Activated naive CD4-positive, alpha-beta T cell (primary cell): ENCODE measurements at places on chromosomes 2 and 18.

DNA sequence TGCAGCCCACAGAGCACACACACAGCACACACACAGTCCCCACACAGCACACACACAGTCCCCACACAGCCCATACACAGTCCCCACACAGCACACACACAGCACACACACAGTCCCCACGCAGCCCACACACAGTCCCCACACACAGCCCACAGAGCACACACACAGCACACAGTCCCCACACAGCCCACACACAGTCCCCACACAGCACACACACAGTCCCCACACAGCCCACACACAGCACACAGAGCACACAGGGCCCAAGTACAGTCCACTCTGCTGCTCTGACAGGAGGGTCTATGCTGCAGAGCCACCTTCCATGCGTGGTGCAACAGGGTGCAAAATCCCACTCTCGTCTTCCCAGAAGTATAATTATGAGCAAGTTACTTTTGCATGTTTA lies 240.5 kb upstream of the SALL3 start:
- DNase-seq, result no peak

DNA sequence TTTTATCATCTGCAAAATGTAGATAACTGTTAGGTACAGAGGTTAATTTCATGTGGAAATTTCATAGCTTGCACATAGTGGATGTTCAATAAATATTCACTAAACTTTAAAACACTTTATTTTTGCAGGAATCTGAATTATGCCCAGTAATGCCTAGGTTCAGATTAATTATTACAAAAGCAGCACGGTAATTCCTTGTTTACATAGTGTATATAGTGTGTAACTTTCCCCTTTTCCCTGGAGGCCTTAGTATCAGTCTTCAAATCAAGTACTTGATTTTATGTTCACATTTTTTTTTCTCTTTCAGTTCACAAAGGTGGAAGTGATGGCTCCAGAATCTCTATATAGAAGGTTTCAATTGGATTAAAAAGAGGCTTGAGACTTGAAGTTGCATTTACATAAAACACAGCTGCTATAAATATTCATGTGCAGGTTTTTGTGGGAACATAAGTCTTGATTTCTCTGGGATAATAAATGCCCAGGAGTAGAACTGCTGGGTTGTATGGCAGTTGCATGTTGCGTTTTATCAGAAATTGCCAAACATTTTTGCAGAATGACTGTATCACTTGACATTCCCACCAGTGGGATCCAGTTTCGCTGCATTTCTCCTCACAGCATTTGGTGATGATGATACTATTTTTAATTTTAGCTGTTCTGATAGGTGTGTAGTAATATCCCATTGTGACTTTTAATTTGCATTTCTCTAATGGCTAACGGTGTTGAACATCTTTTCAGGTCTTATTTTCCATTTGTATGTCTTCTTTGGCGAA lies 27.6 kb upstream of the LGALSL start:
- no peak for DNase-seq

GRCh38 chr2:82998781-82999180 lies 1460.3 kb downstream of the SUCLG1 start:
- DNase-seq, result no peak

GRCh38 chr18:35252466-35252865 lies 11.6 kb downstream of the ZNF397 start:
- no peak for DNase-seq

DNA sequence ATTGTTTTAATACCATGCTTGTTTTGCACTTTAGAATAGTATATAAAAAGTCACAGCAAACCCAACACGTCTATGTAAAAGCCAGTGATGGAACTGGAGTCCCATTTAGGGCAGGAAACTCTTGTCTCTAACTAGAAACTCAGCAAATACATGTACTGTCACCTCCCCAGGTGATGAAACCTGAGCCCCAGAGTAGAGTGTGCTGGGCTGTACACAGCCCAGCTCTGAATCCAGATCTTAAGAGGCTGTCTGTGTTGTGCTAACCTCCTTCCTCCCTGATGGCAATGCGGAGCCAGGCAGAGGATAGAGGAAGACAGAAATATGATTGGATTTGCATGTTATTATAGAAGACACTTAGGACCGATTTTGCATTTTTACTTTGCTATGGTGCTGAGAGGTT lies 317.5 kb upstream of the TRIB2 start:
- no peak for DNase-seq

- no peak for DNase-seq
Measured at GRCh38 chr18:65753520-65753919, 2.7 kb downstream of the CDH7 start.

DNA sequence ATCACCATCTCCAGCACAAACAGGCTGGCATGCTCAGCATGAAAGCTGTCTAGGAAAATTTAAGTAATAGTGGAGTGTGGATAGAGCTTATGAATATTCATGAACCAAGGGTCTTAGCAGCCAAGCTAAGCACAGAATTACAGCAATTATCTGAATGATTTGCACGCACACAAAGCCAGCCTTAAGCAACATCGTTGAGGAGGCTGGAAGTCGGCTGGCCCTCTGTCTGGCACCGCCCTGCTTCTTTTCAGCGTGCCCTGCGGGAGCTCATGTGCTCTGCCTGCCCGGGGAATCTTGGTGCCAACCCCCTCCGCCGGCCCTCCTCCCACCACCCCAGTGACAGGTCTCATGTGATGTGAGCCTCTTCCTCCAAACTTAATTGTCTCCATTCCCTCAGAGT lies 540.1 kb downstream of the CMPK2 start:
- DNase-seq, result no peak

DNA sequence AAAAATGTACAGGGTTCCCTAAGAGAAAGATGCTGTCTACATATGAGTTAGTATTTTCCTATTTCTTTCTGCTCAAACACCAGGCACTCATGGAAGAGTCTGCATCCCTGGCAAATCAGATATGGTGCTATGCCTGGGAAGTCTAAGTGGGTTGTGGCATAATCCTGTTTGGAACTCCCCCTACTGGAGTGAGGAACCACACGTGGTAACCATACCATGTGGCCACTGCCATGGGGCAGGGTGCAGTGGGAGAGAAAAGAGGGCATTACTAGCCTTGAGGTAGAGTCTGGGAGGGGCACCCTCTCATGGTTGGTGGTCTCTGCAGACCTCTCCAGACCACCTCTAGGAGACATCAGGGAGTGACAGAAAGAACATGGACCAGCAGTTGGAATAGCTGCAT lies 257.9 kb upstream of the ATP5MC3 start:
- no peak for DNase-seq

- no peak for DNase-seq
Measured at GRCh38 chr2:198890490-198890889, 567.2 kb downstream of the SATB2 start.

- DNase-seq, result no peak
Measured at GRCh38 chr18:74351354-74351753, 35.7 kb downstream of the C18orf63 start.

DNA sequence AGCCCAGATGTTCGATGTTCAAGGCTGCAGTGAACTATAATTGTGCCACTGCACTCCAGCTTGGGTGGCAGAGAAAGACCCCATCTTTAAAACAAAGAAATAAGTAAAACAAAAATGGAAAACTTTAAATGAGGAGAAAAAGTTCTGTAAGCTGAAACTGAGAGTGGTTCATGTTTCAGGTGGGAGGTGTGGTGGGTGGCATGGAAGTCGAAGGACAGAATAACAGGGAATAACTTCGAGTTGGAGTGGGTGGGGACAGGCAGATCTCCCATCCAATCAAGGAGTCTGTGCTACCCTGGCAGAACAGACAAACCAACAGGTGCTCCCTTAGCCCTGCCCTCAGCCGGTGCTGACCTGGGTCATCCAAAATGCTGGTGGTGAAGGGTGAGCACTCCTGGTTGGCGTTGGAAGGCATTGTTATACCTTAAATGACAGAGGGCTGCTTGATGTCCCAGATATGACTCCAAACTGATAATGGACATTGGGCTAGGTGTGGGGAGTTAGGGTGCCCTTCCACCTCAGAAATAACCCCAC lies 328.4 kb downstream of the DYSF start:
- DNase-seq, result no peak

GRCh38 chr18:54229421-54230059 lies 5.1 kb upstream of the MBD2 start:
- DNase-seq, result no peak

- no peak for DNase-seq
Measured at GRCh38 chr2:161096336-161096735, 63.9 kb upstream of the TANK start.

DNA sequence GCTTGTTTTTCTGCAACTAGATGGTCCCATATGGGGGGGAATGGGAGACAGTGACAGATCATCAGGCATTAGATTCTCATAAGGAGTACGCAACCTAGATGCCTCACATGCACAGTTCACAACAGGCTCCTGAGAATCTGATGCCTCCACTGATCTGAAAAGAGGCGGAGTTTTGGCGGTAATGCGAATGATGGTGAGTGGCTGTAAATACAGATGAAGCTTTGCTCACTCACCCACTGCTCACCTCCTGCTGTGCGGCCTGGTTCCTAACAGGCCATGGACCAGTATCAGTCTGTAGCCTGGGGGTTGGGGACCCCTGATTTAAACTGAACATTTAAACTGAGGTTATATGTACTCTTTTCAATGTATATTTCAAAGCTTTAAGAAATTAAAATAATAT lies 40.7 kb downstream of the SOS1 start:
- no peak for DNase-seq

DNA sequence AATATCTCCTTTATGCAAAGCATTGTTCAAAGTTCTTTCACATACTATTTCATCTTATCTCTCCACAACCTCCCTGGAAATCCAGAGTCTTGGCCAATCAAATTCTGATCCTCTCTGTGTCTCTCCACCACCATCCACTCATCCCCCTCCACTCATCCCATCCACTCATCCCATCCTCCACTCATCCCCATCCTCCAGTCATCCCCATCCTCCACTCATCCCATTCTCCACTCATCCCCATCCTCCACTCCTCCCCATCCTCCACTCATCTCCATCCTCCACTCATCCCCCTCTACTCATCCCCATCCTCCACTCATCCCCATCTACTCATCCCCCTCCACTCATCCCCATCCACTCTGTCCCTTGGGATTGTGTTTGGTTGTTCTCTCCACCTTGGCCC lies 101.1 kb downstream of the BCL2 start:
- DNase-seq, result no peak

DNA sequence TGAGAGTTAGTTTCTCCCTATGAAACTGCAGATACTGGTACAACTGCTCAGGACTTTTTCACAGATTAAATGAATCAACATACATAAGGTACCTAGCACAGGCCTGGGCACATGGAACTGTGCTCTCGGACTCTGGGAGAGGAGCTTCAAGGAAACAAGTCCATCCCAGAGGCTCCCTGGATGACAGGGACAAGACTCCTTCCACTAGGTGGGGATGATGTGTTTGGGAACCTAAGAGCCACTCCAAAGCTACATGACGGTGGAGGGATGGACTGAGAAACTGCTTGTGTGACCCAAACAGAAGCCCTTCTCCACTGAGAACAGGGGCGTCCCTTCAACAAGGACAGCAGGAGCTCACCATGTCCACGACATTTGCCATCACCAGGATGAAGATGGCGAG lies 37.1 kb downstream of the CENPO start:
- DNase-seq, result no peak

GRCh38 chr2:64601785-64602391 lies 51.8 kb downstream of the SERTAD2 start:
- no peak for DNase-seq

DNA sequence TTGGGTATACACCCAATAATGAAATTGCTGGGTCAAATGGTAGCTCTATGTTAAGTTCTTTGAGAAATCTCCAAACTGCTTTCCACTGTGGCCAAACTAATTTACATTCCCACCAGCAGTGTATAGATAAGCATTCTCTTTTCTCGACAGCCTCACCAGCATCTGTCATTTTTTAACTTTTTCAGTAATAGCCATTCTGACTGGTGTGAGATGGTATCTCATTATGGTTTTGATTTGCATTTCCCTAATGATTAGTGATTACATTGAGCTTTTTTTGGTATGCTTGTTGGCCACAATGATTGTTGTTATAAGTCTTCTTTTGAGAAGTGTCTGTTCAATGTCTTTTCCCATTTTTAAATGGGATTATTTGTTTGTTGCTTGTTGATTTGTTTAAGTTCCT lies 50.4 kb upstream of the EPAS1 start:
- DNase-seq, result no peak

- no peak for DNase-seq
Measured at GRCh38 chr2:24199968-24200590, 25.2 kb downstream of the FAM228A start.

DNA sequence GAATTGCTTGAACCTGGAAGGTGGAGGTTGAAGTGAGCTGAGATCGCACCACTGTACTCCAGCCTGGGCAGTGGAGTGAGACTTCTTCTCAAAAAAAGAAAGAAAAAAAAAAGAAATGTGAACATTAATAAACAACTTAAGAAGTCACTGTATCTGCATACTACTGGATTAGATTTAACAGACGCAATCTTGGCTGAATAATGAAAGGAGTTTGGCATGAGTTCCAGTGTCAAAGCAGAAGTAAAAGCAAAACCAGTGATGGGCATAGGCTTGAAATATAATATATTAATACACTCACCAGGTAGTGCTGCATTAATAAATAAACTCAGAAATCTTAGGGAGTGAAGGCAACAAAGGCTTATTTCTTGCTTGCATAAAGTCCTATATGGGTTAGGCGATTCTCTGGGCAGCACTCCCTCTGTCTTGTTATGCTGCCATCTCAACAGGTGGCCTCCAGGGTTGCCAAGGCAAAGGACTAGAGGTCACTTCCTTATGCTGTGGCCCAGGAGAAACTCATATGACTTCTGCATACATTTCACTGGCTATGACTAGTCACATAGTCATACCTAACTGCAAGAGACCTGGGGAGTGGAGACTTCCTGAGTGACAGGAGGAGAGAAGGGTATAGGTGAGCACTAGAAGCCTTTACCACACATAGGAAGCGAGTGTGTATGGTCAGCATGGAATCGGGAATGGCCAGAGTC lies 296.2 kb upstream of the SPRED2 start:
- DNase-seq, result no peak

- no peak for DNase-seq
Measured at GRCh38 chr18:43877616-43878321, 600.5 kb upstream of the SYT4 start.

DNA sequence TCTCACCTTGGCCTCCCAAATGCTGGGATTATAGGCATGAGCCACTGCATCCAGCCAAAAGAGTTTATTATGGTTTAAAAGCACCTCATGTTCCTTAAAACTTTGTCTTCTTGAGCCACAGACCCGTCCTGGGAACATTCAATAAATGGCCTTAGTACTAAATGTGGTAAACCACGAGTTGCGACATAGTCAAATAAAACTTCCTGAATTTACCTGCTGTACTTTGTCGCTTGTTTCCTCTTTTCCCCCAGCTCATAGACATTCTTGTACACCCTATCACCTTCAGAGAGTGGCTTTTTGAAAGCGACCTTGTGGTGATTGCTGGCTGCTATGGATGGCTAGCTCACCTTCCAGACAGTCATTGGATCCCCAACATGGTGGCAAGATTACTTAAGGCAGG lies 310.4 kb downstream of the LRRTM1 start:
- DNase-seq, result no peak

GRCh38 chr2:175293776-175294175 lies 112.3 kb upstream of the ATP5MC3 start:
- no peak for DNase-seq

GRCh38 chr2:186995092-186995491 lies 146.1 kb upstream of the ZSWIM2 start:
- no peak for DNase-seq

GRCh38 chr2:228239207-228239906 lies 57.9 kb upstream of the SPHKAP start:
- DNase-seq, result no peak
